ENCODE measurements at places on chromosomes 4 and X.

- no peak for DNase-seq
These were observed 61.4 kb downstream of the KLHL4 start for GRCh38 chrX:87578978-87579377.

GRCh38 chr4:172143605-172144314, 330.6 kb downstream of the GALNTL6 start:
- peak; percentile 81 for DNase-seq

DNA sequence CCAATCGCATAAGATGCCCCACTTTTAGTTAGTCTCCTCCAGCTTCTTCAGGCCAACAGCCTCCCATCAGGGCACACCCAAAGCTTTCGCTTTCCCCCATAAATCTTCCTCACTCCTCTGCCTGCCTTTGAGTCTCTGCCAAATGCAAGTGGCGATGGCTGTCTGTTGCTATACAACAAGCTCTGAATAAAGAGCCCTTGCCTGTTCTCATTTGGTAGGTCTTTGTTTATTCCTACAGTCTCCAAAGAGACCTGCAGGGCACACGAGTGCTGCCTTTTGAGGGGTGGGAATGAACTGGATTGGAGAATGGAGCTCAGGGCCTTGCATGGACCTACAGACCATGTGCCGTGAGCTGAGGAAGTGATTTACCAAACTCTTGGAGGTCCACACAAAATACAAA, 52.2 kb upstream of the SOD3 start:
- DNase-seq, result peak; percentile 29

GRCh38 chrX:65528705-65529340, 5.8 kb downstream of the LAS1L start:
- peak; percentile 53 for DNase-seq

DNA sequence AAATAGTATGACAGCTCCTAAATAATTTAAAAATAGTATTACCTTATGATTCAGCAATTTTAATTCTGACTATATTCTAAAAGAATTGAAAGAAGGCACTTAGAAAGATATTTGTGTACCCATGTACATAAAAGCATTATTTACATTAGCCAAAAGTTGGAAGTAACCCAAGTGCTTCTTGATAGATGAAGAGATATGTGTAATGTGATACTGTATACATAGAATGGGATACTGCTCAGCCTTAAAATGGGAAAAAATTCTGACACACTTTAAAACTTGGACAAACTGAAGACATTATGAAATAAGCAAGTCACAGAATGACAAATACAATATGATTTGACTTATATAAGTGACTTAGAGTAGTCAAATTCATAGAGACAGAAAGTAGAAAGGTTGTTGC, 112.2 kb downstream of the IDS start:
- no peak for DNase-seq

- DNase-seq, result no peak
These were observed 120.3 kb upstream of the AFF2 start for GRCh38 chrX:148380107-148380506.

GRCh38 chrX:30880058-30880457, 9.0 kb downstream of the TAB3 start:
- DNase-seq, result no peak

Data from hematopoietic multipotent progenitor cell treated with erythropoietin and hydrocortisone succinate and interleukin-3 and kit ligand, for 4 days (in vitro differentiated cells).